ENCODE measurements at places on chromosomes 11 and 22.
A peak's percentile ranks its signal among the peaks of the same experiment; 100 is the strongest.

GRCh38 chr11:71176812-71177211 lies 75.6 kb downstream of the SHANK2 start:
- no peak for DNase-seq

- peak; percentile 78 for DNase-seq
These were observed 24.1 kb downstream of the GRAMD1B start for GRCh38 chr11:123454060-123454651.

GRCh38 chr22:50530580-50530876 lies 716 bp upstream of the TYMP start:
- DNase-seq: no peak

- peak; percentile 95 for DNase-seq
These were observed 21.7 kb upstream of the HSPA8 start for GRCh38 chr11:123083623-123084029.

DNA sequence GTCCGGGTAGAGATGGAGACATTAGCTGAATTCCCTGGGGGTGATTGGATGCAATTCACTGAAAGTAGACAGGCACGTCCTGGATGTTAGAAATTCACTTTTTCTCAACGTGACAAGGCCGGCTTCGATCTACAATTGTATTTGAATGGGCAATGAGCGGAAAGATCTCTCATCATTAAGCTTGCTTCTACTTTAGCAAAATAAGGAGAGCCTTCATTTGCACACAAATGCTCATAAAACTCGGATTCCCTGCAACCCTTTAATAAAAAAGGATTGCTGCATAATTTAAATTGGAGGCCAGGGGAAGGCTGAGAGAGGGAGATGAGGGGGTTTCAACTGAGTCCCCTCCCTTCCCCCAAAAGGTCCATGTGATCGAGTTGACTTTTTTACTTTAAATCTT lies 10.6 kb upstream of the PAX6 start:
- no peak for DNase-seq

- no peak for DNase-seq
These were observed 106.9 kb downstream of the CTNND1 start for GRCh38 chr11:57868491-57868890.

DNA sequence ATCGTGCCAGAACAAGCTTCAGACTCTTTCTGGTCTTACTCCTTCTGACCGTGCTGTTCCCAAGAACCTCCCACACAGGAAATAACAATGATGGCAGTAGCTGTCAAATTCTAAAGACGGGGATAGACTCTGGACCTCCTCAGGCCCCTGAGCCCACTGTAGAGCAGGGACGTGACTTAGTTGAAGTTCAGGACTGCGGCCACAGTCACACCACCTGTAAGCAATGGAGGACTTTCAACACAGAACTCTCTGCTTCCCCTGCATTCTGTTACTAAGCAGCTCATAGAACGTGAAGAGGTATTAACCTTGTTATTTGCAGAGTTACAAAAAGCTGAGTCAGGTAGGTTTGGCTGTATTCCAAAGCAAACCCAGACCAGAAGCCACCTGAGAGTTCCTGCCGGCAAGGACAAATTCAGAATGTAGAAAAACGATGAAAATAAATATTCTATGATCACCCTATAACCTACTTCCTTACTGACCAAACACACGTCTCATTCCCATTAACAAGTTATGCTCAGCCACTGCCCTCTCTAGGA lies 12.7 kb downstream of the TMEM45B start:
- DNase-seq: no peak
